ENCODE measurements at places on chromosomes 11 and 22.

GRCh38 chr11:3959903-3960265 lies 104.4 kb downstream of the STIM1 start:
- DNase-seq, result no peak

GRCh38 chr22:46446799-46447198 lies 90.6 kb downstream of the CELSR1 start:
- peak; percentile 24 for DNase-seq

- DNase-seq, result no peak
Measured at GRCh38 chr11:46560300-46560991, 33.4 kb downstream of the AMBRA1 start.

- DNase-seq, result no peak
Measured at GRCh38 chr22:23542933-23543332, 37.2 kb downstream of the IGLL1 start.

DNA sequence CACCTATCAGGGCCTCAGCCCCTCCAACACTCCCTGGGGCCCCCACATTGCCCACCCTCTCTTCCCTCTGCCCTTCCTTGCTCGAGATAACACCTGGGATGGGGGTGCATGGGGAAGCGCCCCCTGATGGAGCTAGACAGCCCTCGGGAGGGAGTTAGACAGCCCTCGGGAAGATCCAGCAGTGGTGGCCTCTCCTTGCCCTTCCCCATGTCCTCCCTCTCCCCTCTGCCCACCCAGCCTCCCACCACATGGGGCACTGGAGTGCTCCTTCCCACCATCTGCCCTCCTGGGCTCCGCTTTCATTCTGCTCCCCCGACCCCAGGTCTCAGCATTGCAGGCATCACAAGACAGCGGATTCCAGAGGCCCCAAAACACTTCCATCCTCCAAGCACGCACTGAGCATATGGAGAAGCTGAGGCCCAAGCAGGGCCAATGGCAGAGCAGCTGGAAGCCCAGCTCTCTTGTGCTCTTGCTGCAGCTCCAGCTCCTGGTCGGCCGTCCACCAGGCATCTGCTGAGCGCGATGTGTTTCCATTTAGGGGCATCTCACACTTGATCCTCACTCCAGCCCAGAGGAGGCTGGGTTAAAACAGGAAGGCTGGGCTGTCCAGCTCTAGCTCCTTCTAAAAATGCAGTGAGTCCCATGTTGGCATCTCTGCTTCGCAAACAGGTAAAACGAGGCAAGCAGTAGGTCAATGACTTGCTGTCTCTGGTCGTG lies 65.6 kb downstream of the IGLL1 start:
- no peak for DNase-seq

DNA sequence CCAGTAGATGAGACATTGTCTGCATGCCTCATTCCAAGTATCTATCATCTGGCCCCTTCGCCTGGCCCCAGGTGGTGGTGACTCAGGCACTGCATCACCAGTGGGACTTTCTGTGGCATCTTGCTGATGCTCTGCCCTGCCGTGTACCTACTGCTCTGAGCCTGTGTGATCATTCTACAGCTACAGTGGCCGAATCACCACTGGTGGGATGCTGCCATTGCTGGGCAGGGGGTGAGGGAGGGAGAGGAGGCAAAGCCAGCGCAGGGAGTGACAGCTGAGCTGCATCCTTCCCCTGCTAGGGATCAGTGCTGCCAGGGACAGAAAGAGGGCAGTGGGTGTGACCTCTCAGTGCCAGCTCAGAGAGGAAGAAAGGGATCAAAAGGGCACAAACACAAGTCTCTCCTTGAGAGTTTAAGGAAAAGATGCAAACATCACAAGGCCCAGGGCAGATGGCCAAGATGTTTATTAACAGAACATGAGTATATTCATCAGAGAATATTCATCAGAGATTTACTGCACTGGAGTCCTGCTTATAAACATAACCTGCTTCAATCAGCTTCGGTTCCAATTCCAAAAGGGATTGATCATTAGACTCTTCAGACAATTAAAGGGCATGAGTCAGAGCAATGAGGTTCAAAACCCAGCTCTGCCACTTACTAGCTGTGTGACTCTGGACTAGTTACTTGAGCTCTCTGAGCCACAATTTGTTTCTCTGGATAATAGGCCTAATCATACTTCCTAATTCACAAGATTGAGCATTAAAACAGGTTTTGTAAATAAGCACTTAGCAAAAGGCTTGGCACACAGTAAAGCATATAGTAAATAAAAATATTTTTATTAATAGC lies 109.8 kb downstream of the NAT10 start:
- no peak for DNase-seq

GRCh38 chr11:109984634-109985289 lies 108.4 kb upstream of the ZC3H12C start:
- DNase-seq, result no peak

GRCh38 chr22:31055635-31056159 lies 25.4 kb upstream of the SMTN start:
- peak; percentile 74 for DNase-seq

Data from brain (organoid and tissue), 16 donors.